K562 (cell line): ENCODE measurements at places on chromosomes 1 and 21. TPM values are rescaled to one million over a fixed set of nuclear protein-coding genes. Genes with fewer than 3 reads are reported as not detected.

Gene OR2T11
- polyA plus RNA-seq, result not detected in 2 replicates

DNA sequence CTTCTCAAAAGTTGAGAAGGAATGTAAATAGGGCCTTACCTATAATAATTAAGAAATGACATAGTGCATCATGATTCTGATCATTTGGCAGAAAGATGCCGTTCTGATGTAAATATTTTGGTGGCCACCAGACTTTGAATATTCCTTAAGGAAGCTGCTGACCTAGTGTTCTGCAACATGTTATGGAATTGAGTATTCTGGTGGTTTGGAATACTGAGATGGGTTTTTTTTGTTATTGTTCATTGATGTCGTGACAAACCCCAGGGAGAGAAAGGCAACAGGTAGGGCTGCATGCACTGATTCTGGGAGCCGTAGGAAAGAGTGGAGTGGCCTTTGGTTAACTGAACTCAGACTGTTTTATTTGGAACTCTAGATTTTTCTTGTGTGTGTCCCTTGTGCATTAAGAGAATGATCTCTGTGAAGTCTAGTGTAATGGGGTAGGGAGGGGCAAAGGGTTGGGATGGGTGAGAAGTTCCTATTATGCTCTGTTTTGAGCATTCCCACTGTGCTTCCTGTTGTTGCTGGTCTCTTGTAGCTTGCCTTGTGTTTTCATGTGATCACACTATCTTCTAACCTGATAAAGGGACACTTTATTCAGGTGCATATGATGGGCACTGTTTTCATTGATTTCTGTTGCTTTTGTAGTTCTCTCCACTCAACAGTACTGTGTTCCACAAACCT lies 25.0 kb downstream of the ZBTB8B start:
- no peak for DNase-seq

Gene PNRC2
- 196 and 203 TPM in 2 replicates for polyA plus RNA-seq

GRCh38 chr1:73056826-73057225 lies 774.5 kb upstream of the NEGR1 start:
- DNase-seq, result no peak

DNA sequence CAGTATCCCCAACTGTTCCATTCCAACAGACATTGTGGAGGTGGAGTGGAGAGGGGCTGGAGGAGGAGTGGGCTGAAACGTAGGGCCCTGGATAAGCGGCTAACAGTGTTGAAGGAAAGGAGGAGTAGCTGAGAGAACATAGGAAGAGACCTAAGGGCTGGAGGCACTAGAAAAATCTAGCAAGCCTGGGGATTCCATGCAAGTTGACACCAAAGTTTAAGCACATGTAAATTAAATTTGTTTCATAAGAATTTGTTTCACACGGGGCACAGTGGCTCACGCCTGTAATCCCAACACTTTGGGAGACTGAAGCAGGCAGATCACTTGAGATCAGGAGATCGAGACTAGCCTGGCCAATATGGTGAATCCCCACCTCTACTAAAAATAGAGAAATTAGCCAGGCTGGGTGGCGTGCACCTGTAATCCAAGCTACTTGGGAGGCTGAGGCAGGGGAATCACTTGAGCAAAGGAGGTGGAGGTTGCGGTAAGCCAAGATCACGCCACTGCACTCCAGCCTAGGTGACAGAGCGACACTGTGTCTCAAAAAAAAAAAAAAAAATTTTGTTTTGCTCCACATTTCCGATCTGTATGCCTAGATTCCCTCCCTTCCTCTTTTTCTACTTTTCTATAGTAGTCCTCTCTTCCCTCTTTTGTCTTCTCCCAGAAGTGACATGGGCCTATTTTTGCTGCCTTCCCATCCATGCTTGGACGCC lies 530 bp upstream of the CD244 start:
- DNase-seq, result no peak
